ENCODE measurements at places on chromosomes 4 and X. TPM values are rescaled to one million over a fixed set of nuclear protein-coding genes. Genes with fewer than 3 reads are reported as not detected.

The PDE5A gene
- 7.9 TPM for total RNA-seq

The TSPAN7 gene
- total RNA-seq: 1.1 TPM

The EXOC1L gene
- not detected for total RNA-seq

The SORBS2 gene
- total RNA-seq: 49.8 TPM

The SSX3 gene
- not detected for total RNA-seq
